ENCODE measurements at places on chromosomes 6 and 20.

DNA sequence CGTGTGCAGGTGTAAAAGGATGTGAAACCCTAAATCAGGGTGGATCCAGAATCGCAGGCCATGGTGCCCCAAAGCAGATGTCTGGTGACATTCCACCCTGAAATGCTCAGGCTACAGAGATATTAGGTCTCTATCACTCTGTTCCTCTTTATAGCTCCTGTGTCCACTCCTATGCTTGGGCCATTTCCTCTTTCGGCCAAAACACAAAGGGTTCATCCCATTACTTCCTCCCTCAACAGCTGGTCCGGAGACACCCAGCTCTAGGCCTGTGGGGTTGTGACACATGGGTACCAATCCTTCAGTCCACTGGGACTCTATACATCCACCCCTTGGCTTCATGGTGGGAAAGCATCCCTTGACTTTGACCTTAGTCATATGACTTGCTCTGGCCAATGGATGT, 1.7 kb upstream of the SIGLEC1 start:
- no peak for DNase-seq

DNA sequence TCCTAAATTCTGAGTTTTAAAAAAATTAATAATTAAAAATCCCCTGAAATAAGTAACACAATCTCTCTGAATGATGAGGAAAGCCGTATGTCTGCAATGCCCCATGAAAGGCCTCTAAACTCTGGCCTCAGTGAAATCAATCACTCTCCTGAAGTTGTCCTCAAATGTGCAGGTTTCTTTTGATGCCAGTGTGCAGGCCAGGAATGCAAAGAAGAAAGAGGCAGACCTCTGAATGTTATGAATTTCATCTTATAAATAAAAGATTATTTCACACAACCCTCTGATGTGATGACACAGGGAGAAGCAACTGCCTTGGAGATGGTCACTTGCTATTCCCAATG, 121.8 kb downstream of the TBXT start:
- no peak for DNase-seq

- peak; percentile 66 for DNase-seq
Measured at GRCh38 chr6:42451333-42452170, at the start of gene TRERF1. TSS of gene TRERF1 (minus strand) at chr6:42451926. CDS start at chr6:42269590, 182,336 bp downstream.

DNA sequence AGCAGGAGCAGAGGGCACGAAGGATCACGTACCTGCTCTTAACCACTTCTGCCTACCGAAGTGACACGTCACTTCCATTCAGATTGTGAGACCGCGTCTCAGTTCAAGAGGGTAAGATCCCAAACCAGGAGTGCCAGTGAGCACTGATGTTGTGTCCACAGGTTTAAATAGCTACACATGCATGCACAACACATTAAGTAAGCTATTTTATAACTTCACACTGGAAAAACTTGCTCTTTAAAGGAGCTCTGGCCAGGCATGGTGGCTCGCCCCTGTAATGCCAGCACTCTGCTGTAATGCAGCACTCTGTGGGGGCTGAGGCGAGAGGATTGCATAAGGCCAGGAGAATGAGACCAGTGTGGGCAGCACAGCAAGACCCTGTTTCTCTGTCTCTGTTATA, 21.1 kb downstream of the ABHD12 start:
- DNase-seq: no peak

- DNase-seq: no peak
Measured at GRCh38 chr6:167703347-167703746, 123.4 kb upstream of the AFDN start.

DNA sequence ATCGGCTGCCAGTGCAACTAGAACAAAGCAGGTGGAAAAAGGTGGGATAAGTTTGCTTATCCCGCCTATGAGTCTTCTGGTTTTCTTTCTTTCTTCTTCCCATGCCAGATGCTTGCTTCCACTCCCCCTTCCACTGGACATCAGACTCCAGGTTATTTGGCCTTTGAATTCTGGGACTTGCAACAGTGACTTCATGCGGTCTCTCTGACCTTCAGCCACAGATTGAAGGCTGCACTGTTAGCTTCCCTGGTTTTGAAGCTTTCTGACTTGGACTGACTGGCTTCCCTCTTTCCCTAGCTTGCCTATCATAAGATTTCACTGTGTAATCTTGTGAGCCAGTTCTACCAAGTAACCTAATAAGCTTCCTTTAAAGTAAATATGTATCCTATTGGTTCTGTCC, 878.4 kb upstream of the GJE1 start:
- no peak for DNase-seq

GRCh38 chr6:13733178-13733887, 21.7 kb upstream of the RANBP9 start:
- DNase-seq: no peak
